ENCODE measurements at places on chromosomes 1 and 21. TPM values are rescaled to one million over a fixed set of nuclear protein-coding genes. Genes with fewer than 3 reads are reported as not detected.

DNA sequence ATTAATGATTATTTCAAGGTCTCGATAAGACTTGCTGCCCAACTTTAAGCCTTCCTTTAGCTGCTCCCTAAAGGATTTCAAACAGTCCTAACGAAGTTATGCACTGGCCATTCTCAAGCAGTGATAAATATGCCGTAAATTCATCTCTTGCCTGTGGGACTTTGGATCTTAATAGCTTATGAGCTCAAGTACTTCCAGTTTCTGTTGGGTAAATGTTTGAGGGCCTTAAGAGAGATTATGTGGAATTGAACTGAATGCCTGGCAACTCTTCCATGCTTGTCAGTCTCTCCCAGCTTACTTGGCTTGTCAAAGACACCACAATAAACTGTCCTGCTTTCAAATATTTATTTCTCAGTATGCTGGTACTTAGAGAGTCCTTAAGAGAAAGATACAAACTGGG is 3.5 kb upstream of the OR10J4 start:
- no peak for DNase-seq

SPATA1 gene
- not detected for total RNA-seq

- DNase-seq: no peak
Measured at GRCh38 chr1:170145770-170146676, at the start of gene NTMT2. Gene NTMT2, plus strand, starts transcription at chr1:170145959. Its CDS starts 149 bp downstream, at chr1:170146108.

DNA sequence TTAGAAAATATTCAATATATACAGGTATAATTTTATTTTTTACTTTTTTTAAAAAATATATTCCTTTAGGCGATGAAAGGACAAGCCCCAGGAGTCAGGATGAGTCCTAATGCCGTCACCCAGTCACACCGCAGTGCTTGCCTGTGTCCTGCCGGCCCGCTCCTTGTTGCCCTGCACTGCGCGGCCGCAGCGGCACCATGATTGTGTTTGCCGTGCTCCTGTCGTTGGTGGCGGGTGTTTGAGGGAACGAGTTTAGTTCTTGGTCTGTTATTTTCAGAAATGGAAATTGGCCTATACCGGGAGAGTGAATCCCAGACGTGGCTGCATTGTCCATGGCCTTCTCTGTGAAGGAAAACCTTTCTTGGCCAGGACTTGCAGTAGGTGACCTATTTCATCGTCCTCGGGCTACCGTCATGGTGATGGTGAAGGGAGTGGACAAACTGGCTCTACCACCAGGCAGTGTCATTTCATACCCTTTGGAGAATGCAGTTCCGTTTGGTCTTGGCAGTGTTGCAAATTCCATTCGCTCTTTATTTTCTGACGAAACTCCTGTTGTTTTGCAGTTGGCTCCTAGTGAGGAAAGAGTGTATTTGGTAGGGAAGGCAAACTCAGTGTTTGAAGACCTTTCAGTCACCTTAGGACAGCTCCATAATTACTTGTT is 45.9 kb upstream of the CRB1 start:
- no peak for DNase-seq

ABCD3 gene
- total RNA-seq: 34.5 TPM

CFHR4 gene
- total RNA-seq: not detected

- no peak for DNase-seq
Measured at GRCh38 chr1:179077396-179077795, 4.5 kb upstream of the TOR3A start.

DNA sequence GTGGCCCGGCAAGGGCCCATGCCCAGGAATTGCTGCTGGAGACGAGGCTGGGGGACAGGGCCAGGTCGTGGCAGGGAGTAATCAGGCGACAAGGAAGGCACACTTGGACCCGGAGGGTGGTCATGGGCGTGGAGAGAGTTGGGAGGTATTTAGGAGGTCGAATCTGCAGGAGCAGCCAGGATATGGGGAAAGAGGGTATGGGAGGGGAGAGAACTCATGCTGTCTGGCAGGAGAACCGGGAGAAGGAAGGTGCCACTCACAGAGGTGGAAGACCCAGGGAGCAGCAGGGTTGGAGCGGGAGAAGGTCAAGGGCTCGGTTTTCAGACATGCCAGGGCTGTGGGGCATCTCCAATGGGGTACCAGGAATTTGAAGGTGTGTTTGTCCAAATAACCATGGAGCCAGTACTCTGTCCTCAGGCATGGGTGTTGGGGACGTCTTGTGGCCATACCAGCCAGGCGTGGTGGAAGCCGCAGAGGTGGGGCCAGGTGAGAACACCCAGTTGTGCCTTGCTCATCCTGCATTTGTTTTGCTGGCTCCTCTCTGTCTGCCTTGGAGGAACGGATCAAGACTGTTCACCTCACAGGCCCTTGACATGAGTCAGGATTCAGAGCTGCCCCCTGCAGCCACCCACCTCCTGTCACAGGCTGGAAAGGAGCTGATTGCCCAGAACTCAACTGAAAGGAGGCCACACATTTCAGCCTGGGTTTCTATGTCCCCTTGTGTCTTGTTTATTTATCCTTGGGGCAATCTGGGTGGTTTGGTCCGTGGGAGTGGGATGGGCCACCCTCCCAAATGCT is 111.6 kb downstream of the SPSB1 start:
- DNase-seq: no peak

DNA sequence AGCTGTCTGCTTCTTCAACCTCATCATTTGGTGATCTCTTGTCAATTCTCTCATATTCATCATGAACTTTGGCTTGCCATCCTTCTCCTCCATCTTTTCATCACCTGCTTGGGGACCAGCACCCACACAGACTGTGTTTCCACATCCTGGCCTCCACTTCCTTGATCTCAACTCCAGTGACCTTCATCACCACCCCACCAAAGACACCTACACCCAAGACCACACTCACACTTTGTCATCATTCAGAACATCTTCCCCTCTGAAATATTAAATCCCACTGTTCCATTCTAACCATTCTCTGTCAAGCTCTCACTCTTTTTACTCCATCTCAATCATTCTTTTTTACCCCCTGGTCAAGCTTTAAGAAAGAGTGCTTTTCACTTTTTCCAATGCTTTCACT is 115.5 kb upstream of the VAV3 start:
- DNase-seq: no peak
